Ascending aorta (tissue), 2 donors: ENCODE measurements at places on chromosomes 11 and 22.

DNA sequence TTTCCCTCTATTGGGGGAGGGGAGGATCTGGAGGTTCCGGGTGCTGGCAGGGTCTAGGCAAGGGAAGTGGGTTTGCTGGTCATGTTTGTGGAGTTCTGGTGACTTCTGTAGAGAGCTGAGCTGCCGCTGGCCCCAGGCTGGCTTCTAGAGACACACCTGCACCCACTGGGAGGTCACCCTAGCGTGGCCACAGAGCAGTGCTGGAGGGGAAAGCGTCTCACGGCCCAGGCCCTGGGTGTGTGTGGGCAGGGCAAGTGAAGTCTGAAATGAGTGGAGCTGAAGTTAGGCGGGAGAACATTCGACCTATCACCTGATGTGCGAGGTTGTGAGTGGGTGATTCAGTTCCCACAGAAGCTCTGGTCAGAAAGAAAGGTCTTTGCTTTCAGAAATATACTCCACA, 27.9 kb downstream of the SMIM38 start:
- no peak for DNase-seq

DNA sequence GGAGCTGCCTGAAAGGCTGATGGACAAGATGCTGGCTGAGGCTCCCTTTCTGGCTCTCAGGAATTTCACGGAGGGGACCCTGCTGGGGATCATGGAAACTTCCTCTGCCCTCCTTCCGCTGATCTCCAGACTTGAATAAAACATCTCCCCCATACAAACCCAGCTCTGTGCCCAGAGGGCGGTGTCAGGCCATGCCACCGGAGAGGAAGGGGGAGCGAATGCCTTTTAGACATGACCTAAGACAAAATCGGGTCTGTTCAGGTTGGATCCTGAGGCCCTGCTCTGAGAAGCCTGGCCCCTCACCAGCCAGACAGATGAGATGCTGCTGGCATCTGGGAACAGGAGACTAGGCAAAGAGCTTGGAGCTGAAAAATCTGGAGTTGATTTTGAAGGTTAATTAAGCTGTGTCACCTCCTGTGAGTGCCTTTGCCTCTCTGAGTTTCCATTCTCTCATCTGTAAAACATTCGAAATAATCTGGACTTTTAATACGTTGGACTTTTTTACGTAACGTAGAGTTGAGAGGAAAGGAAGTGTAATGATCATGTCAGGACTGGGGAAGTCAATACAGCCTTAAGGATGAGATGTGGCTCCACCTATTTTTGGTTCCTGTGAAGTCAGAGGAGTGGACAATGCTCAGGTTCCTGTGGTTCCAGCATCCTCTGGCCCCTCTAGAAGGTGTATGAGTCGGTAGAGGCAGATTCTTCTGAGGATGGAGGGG, 163.6 kb downstream of the ST3GAL4 start:
- no peak for DNase-seq

- DNase-seq: no peak
Measured at GRCh38 chr11:122900587-122901202, 18.1 kb downstream of the JHY start.

DNA sequence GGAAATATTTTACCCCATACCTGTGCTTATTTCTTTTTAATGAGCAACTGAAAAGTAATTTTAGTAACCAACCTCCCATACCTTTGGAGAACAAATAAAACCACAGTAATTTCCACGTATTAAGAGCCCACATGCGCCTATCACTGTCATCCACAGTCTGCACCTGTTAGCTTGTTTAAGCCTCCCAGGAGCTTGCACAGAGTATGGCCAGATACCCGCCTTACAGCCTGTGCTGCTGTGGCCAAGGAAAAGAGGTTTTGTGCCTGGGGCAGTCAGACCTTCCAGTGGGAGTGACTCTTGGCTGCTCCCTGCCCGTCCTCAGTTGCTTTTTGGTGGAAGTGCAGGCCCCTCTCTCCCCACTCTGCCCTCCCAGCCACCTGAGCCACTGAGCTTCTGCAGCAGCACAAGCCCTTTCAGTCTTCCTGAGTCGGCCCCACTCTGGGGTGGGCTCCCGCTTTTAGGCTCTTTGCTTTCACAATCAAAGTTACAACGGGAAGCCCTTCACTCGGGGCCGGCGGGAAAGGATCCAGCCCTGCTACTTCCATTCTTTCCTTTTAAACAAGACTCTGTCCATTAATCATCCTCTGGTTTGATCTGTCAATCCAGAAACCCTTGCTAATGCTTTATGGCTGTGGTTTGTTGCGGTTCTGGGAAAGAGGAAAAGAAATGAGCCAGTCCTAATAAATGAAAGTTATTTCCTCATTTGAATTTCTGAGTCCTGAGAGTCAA, 308.8 kb downstream of the TBC1D22A start:
- no peak for DNase-seq

DNA sequence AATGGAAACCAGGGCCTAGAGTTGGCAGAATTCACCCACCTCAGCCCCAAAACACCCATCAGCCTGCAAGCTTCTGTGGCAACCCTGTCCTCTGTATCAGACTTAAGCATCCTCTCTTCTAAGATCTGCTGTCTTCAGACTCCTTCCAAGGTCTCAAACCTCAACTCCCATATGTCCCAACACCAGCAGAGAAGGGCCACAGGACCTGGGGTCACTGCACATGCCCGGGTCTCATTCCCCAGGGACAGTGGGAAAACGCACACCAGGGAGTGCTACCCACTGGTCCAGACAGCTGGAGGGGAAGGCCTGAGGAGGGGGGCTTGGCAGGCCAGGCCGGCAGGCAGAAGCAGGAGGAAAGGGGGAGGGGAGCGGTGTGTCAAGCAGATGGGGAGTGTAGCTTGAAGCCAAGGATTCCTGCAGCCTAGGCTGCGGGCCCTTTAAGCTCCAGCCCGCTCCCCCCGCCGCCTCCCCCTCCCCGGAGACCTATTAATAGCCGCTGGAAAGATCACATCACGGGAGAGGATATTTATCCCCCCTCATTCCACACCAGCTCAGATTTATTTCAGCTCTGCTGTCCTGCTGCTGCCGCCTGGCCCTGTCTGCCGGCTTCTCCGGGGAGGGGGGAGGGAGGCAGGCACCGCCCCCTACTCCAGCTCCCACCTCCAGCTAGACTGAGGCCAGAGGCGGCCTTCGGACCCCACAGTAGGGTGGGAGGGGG, 16.7 kb downstream of the BCL9L start:
- peak; percentile 93 for DNase-seq

- no peak for DNase-seq
Measured at GRCh38 chr22:20155330-20156041, 4.6 kb upstream of the CCDC188 start.

DNA sequence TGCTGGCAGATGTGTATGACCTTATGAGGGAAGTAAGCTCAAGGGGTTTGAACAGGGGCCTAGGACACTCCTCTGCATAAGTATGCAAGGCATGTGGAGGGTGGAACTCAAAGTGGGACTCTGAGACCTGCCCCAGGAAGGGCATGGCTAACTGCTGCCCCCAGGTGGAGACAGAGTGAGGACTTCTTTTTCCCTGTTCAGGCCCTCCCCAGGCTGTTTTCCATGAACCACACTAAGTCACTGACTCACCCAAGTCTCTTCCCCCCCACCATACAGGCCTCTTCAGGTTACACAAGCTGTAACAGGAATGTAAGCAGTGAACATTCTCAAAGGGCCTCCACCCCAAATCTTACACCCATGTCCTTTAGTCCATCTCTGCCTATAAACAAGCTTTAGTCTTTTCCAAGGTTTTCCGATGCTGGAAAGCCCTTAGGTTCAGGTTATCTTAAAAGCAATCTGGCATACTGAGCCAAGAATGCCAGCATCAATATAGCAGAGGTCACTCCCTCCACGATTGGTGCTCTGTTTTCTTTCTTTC, 13.1 kb downstream of the EEF1G start:
- peak; percentile 63 for DNase-seq

- no peak for DNase-seq
Measured at GRCh38 chr11:85869781-85870180, 14.6 kb downstream of the CCDC83 start.

DNA sequence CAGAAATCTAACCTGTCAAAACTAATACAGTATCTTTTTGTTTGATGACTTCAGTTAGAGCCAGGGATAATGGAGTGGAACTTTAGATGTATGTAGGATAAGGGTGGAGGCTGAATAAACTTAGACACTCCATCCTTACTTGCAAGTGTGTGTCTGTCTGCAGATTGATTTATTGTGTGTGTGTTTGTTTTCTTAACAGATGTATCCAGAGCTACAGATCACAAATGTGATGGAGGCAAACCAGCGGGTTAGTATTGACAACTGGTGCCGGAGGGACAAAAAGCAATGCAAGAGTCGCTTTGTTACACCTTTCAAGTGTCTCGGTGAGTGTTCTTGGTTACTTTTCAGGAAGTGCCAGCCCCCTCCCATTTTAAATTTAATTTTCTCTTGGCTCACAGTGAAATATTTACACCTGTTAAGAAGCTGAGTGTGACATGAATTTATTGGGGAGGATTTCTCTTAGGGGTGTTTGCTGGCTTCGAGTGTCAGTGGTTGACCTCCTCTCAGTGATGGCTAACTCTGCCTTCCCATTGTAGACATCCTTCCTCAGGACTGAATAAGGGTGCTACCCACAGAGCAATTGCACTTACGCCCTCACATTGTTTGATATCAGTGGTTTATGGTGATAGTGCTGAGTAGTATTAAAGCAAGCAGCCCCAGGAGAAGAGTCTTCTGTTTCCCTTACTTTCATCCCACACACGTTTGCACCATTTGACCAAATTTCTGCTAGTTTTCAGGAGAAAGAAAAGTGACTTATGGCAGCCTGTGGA, 40.8 kb downstream of the APLP2 start:
- no peak for DNase-seq
